ENCODE measurements at places on chromosomes 12 and 14. TPM values are rescaled to one million over a fixed set of nuclear protein-coding genes. Genes with fewer than 3 reads are reported as not detected.

DNA sequence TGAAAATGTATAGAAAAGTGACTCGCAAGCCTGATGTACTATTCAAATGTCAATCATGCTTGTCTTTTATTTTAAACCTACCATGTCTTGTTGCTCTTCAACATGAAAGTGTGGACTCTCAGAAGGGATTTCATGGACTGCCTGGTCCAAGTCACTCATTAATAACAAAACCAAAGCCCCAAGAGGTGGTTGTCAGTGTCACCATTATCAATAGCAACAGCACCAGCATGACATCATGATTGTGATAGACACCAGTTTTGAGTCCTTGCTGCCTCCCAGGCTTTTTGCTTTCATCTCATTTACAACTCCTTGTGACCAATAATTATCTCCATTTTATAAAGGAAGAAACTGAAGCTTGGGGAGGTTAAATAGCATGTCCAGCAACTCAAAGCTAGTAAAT is 112.0 kb upstream of the TMPO start:
- no peak for DNase-seq

DNA sequence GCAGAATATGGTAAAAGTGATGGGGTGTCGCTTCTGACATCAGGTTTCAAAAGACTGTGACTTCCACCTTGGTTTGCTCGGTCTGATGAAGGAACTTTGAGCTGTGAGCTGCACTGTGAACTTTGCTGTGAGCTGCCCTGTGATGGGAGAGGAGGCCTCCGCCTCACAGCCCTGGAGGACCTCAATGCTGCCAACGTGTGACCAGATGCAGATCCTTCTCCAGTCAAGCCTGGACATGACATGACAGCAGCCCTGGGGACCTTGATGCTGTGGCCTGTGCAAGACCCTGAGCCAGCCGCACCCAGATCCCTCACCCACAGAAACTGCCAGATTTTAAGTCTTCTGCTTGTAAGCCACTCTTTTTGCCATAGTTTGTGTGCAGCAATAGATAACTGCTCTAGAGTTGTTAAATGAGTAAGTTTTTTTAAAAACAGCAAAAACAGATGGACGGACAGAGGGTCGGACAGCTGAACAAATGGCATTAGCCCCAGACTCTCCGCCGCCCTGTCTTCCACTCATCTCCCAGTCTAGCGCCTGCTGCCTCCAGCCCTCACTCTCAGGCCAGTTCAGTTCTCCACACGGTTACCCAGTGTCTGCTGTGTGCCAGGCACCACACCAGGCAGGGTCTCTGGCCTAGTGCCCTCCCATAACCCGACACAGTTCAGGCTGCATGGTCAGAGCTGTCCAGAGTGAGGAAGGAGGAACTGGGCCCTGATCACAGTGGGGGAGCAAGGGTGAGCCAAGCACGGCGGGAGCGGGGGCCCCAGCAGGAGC is 13.1 kb upstream of the LRTM2 start:
- peak; percentile 76 for DNase-seq

DNA sequence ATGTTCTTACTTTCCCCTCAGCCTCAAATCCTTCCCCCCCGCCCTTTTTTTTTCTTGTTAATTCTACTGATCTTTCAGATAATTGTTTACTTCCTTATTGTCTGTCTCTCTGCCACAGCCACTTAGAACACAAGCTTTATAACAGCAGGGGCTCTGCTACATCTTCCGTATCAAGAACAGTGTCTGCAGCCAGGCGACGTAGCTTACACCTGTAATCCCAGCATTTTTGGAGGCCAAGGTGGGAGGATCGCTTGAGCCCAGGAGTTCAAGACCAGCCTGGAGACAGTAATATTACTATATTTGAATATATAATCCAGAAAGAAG is 5.4 kb downstream of the SOS2 start:
- no peak for DNase-seq

DNA sequence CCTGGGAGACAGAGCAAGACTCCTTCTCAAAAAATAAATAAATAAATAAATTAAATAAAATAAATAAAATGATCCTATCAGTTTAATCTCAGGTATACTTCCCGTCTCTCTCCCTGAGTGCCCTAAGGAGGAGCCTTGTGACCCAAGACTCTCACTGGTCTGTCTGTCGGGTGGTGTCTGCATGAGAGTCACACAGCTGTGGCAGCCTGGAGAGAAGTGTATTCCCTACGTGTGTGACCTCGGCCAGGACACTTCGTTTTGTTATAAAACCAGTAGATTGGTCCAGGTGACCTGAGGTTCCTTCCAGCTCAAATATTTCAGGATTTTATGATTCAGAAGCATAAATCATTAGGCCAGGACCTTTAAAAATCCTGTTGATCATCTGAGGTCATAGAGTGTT is 4.8 kb downstream of the SYNE3 start:
- DNase-seq = no peak

DNA sequence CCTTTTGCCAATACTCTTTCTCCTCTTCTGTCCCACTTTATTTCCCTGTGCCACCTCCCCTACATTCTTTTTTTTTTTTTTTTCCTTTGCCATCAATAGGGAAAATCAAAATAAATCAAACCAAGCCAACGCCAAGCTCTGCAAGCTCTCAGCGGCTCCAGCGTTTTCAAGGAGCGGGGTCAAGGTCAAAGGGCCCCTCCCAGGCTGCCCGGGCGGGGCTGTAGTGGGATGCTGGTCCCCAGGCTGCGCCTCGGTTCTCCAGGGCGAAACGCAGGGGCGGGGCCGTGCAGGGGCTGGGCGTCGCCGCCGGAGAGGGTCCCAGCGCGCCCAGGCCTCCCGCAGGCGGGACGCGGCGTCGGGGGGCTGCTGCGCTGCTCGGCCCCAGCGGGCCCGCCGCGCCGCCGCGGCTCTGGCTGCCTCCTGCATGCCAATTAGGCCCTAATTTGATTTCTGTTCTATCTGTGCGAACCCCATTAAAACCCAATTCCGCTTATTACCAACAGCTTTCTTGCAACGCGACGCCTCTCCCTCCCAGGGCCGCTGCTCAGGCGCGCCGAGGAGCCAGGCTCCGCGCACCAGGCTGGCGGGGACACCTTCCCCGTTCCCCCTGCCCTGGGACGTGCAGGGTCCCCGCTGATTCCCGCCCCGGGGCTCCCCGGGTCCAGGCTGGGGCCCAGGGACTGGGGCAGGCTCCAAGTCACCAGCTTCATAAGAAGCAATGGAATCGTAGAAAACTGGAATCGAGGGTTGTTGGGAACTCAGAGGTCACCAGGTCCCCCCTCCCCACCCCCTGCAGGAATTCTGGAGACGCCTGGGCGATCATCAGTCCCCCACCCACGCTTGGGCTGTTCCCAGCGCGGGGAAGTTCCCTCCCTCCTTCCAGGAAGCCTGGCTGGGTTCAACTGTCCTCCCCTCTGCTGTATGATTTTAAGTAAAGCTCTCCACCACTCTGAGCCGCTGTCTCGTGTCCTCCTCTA is 50.7 kb upstream of the MAP1LC3B2 start:
- DNase-seq = peak; percentile 88

DNA sequence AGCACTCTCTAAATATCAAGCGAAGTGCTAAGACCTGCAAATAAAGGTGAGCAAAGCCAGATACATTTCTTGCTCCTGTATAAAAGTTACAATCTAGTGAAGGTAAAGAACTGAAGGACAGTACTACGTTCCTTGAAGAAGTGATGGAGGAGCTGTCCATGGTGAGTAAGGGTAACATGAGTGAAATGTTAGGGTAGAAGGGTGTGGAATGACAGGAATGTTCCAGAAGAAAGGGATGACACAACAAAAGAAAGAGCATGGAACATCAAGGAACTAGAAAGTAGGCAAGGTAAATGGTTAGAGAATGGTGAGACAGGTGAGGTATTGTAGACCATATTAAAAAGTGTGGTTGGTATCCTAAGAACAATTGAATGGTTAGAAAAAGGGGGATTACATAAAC is 272.4 kb downstream of the ACSS3 start:
- no peak for DNase-seq

Gene PTPRB
- 6.5 TPM for polyA plus RNA-seq

Measured in spleen (tissue), 13 donors.